KG1 (cell line): ENCODE measurements at places on chromosomes 4 and X.

DNA sequence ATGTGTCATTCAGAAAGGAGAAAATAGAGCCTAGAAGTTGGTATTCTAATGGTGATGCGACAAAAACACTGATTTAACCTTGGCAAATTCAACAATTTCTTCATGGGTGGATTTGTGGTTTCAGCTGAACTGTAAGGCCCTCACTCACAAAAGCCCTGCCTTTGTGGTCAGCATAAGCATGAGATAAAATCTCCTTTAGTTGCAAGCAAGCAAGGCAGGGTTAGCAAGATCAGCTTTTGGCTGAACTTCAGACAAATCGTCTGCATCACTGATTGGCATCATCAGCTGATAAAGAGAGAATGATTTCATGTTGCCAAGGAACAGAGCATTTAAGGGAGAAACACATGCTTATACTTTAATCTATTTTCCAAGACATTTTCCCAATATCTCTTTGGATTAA lies 2582.2 kb downstream of the PCDH7 start:
- no peak for DNase-seq

- DNase-seq: no peak
Observed at GRCh38 chr4:171484681-171485080, 328.5 kb upstream of the GALNTL6 start.

DNA sequence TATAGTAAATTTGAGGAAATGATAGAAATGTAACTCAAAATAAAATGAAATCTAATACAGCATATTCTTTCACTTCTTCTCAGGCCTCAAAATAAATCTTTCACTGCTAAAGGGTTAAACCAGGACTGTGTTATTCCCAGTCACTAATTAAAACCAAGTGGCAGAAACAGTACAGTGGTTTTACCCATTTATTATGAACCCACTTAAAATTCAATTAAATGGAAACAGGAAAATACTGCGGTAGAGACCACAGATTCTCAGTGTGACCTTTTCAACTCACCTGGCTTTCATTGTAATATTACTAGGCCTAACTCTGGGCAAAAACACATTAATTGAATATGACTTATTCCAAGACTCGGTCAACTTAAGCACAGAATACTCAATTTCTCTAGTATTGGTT lies 176.5 kb upstream of the DKK2 start:
- DNase-seq: no peak

DNA sequence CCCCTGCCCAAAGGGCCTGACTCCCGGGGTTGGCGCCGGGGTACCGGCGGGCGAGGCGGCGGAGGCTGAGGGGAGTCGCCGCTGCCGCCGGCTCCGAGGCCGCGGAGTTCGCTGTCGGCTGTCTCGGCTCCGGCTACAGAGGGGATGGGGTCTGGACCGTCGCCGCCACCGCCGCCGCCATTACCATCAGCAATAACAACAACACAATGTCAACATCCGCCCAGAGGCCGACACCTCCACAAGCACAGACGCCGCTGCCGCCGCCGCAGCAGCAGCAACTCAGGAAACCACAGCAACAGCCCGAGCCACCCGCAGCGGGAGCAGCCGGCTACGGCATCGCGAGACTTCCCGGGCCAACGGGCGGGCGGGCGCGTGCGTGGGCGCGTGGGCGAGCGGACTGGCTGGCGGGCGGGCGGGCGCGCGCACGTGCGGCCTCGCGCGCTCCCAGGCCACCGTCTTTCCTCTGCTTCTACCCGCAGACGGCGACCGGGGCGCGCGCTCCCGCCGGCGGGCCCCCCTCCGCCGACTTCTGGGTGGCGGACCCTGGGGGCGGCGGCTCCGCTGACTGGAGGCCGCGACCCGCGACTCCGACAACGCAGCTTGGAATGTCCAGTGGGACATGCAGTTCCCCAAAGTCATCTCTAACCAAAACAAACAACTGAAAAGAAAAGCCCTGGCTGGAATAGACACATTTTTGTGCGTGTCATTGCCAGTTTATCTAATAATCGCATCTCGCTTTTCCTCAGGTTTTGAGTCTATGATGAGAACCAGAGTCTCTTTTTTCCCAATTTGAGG lies at the start of gene CHIC2:
CHIC2 (minus strand) TSS at position 289 of the 795 bp plus-strand sequence. CDS start 305 bp downstream, outside the sequence.
- DNase-seq: peak; percentile 82

GRCh38 chr4:14087459-14087858 lies 459.9 kb upstream of the BOD1L1 start:
- no peak for DNase-seq

DNA sequence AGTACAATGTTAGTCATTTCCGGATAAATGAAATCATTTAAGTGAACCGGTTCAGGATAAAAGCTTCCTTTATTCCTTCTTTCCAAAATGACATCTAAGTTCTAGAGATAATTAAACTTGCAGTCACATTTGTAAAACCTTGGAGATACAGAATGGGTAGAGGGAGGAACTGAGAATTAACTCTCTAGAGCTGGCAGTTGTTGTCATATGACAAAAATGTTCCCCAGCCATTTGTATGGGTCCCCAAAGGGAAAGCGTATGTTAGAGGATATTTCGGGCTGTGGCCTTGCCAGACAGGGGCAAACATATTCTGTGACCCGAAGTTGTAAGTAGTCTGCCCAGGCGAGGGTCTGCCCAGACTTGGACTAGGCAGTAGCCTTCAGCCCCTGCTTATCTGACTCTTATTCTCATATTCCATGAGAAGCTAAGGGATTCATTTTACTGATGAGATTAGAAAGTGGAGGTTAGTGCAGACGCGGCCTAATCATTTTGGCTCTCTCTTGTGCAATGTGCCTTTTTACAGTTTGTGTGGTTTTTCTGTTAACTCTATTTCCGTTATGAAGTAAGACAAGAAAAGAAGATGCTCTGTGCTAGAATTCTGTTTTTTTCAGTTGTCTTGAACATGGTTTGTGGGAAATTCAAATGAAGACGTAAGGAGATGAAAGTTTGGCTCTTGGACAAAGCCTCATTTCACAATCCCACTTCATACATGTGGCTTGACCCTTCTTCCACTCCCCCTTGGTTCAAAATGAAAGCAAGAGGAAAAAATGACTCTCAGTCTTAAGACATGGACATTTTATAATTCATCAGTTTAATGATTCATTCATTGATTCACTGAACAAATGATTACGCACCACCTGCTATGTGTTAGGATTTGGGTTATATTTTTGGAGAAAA lies 2394.2 kb upstream of the AGA start:
- DNase-seq: no peak

- no peak for DNase-seq
Observed at GRCh38 chrX:136063340-136064079, 78.3 kb downstream of the SLC9A6 start.

DNA sequence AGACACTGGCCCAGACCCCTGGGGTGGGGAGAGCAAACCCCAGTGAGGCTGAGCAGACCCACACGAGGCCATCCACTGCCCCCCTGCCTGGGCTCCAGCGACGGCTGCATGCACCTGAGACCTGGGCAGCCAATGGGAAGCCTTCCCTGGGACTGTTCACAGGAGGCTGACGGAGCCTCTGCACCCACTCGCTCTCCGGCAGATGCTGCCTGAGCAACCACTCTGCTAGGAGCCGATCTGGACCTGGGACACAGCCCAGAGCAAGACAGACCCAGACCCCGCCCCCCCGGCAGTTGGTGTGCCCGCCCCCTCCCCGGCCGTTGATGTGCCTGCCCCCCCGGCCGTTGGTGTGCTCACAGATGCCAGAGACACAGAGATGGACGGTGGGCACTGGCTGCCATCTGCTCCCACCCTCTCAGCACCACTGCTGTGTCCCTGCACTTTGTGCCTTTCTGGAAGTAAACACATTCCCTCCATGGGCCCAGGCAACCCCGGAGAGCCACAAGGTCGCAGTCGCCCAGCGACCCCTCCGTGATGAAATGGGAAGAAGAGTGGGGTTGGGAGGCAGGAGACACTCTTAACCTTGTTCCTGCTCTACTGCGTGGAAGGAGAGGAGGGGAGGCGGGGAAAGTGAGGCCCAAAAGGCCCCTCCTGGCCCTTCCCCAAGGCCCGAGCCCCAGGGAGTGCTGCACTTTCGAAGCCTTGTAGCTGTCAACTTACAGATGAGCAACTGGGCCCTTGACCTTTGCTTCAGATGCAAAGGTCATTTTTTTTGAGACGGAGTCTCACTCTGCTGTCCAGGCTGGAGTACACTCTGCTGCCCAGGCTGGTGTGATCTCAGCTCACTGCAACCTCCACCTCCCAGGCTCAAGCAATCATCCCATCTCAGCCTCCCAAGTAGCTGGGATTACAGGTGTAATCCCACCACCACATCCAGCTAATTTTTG lies 62.0 kb downstream of the ZFYVE28 start:
- DNase-seq: no peak

DNA sequence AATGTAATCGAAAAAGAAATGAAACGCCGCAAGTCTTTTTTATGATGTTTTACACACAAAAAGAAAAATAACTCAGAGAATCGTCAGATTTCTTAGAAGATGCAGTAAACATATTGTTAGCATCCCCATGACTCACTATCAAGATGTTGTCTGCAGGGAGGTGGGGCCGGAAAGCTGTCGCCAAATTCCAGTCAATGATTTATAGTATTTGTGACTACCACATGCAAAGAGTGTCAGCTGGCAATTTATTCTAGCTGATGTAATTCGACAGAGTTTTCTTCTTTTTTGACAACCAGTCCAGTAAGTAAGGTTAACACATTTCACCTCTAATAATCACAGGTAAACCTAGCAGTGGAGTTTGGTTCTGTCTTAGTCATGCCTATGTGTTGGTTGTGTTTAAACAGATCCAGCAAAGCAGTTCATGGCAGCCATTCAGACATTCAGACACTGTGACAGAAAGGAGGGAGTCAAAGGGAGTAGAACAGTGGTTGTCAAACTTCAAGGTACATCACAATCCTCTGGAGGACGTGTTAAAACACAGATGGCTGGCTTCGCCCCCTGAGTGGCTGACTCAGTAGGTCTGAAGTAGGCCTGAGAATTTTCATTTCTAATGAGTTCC lies 19.8 kb upstream of the PPP1R2C start:
- DNase-seq: no peak

GRCh38 chr4:148060264-148061140 lies 328.6 kb downstream of the ARHGAP10 start:
- no peak for DNase-seq

GRCh38 chr4:38009421-38009820 lies 49.2 kb downstream of the PTTG2 start:
- DNase-seq: no peak

DNA sequence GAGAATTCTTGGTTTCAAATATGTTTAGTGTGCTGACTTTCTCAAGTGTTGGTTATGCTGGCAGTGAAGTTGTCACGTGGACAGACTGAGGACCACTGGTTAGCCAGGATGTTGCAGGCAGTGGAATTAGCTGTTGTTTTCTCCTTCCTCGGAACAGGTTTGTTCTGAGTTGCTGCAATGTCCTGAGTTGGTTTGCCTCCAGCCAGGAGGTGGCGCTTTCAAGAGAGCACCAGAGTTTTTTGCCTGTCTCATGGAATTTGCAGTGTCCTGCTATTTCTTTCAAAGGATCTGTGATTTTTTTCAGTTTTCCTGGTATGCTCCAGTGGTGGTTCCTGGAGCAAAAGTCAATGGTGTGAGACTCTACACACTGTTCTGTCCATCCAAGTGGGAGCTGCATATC lies 158.1 kb upstream of the CXorf66 start:
- no peak for DNase-seq

GRCh38 chr4:137420901-137421396 lies 111.3 kb downstream of the PCDH18 start:
- DNase-seq: no peak

DNA sequence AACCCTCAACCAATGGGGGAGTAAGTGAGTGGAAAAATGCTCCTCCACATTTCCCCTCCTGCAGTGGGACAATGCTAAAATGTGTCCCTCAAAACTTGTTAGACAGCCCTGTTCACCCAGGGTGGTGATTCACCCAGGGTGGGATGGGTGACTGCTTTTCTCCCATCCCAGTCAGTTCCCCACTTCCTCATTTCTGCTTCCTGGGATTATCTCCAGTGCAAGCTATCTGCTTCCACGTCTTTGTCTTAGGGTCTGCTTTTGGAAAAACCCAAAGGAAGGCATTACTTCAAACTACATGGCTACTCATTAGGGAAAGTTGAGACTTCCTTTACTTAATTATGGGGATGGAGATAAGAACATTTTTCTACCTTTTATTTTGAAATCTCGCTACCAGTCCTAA lies 45.5 kb downstream of the ETNPPL start:
- no peak for DNase-seq

GRCh38 chr4:89111833-89112563 lies 665 bp downstream of the TIGD2 start:
- DNase-seq: no peak

DNA sequence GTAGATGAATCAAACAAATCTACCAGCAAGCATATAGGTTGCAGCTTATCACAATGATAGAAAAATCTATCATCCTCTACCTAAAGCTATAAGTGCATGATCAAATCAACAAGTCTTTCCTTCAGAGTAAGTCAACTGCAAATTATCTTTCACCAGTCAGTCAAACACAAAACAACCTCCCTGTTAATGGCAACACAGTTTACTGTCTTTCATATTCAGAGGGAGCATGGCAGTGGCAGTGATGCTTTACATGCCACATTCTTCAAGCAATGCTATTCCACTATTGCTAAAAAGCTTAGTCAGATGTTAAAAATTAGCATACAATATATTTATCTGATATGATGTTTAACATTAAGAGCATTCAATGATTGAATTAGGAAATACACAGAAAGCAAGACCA lies 245.1 kb upstream of the KLHL4 start:
- no peak for DNase-seq

GRCh38 chr4:152232271-152232670 lies 303.6 kb downstream of the FBXW7 start:
- DNase-seq: no peak

DNA sequence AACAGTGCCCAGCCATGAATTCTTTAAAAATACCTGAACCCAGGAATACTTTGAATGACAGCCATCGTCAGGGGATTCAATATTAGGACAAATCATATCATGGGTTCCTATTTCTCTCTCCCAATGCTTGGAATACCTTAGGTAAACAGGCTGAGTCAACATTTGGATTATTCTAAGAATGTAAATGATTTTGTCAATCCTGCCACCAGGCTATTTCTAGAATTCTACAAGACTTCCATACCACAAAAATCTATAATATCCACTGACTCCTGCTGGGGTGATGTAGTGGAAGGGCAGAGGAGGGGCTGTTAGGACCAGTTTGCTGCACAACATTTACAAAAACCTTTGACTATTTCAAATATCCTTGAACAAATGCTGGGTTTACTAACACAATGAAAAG lies 65.2 kb downstream of the IGFBP7 start:
- no peak for DNase-seq

DNA sequence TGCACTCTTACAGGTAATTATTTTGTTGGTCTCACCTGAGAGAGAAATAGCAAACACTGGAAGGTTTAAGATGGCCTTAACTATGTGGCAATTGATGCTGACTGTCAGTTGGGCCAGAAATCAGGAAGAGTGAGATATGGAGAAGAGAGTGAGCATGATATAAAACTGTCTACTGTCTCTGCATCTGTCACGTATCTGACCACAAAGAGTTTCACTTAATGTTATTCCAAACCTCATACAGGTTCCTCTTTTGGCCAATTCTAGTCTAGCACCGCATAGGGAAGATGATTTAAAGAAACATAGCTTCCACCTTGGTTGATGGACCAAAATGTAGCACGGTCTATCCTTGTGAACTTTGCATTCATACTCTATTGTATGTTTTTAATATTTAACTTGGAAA lies 381.0 kb upstream of the BOD1L1 start:
- DNase-seq: no peak

GRCh38 chr4:113901994-113902787 lies 77.3 kb downstream of the ARSJ start:
- peak; percentile 38 for DNase-seq

- DNase-seq: no peak
Observed at GRCh38 chrX:110259117-110259516, 58.8 kb downstream of the AMMECR1 start.
